ENCODE measurements at places on chromosomes 12 and 14.

DNA sequence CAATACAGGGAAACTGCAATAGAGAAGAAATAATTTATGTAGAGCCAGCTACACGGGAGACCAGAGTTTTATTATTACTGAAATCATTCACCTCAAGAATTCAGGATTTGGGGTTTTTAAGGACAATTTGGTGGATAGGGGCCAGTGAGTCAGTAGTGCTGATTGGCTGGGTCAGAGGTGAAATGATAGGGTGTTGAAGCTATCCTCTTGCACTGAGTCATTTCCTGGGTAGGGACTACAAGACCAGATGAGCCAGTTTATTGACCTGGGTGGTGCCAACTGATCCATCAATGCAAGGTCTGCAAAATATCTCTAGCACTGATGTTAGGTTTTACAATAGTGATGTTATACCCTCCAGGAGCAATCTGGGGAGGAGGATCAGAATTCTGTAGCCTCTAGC lies 486.3 kb downstream of the LRIG3 start:
- DNase-seq = no peak

DNA sequence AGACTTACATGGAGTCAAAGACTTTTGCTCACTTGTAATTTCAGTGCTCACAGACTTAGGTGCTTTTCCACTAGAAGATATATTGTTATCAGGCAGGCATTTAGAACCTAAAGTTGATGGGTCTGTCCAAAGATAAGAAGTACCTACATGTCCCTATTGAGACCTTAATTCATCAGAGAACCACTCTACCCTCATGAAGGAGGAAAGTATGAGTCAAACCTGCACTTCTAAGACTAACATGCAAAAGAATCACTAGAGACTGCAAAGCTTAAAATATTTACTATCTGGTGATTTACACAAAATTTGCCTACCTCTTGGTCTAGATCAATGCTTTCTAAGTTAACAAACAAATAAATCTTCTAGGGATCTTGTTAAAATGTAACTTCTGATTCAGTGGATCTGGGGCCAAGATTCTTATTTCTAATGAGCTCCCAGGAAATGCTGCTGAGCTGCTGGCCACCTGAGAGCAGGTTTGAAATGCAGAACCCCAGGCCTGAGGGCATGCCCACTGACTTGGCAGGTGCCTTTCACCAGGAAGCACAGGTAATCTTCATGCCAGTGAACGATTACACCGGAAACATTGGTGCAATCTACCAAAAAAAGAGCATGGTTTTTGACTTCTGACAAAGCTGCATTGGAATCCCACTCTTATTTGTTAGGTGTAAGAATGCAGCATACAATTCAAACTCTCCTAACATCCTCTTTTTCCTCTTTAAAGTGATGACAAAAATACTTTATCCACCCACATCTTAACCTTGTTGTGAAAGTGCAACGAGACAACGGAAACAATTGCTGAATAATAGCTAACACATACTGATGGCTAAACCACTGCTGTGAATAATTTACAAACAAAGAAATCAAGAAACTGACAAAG lies 214.2 kb downstream of the ADAMTS20 start:
- no peak for DNase-seq

DNA sequence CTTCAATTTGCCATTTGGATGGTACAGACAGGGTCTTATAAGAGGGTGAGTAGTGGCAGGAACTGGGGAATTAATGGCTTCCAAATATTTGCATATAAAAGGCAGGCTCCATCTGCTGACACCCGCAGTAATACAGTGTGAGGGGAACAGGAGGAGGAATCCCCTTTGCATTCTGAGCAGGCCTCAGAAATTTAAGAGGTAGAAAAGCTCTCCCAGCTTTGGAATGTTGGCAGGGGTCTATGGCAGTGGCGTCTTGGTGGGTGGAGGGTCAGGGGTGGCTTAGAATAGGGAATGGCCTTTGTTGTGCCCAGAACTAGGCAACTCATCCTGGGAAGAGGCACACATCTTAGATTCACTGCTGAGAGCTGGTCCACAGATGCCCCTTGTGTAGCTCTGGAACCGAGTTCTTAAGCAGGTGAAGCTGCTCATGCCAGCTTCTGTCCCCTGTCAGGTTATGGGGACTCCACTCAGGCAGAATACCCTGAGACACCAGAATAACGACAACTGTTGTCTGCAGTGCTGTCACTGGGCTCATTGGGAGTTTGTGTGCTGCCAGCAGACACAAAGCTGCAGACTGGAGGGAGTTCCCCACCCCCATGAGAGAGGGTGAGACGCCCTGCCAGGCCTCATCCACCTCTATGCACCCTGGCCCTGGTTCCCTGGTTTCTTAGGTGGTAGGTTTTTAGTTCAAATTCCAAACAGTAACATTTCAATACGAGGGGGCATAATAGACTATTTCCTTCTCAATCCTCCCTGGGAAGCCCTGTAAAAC lies 190.2 kb downstream of the MON2 start:
- no peak for DNase-seq

- no peak for DNase-seq
Measured at GRCh38 chr12:24172031-24172772, 222.7 kb upstream of the SOX5 start.

GRCh38 chr14:27320261-27320660 lies 722.4 kb upstream of the NOVA1 start:
- DNase-seq = no peak

GRCh38 chr14:51750542-51750941 lies 98.8 kb downstream of the FRMD6 start:
- DNase-seq = no peak

GRCh38 chr12:14264778-14265177 lies 100.7 kb upstream of the ATF7IP start:
- DNase-seq = no peak

DNA sequence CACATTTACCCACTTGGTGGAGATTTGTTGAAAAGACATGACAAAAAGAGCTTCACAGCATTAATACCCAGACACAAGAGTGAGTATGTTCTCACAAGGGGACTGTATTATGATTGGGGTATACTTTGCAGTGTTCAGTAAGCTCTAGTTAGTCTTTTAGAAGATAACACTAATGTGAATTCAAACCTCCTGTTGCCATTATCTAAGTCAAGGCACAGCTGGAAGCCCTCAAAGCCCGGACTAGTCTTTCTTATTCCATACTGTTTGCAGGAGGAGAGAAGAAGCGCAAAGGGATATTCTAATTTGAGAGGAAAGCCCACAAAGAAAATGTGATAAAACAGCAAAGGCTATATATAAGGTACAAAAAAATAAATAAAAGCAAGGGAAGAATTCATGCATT lies 445.9 kb downstream of the SOX5 start:
- DNase-seq = no peak

DNA sequence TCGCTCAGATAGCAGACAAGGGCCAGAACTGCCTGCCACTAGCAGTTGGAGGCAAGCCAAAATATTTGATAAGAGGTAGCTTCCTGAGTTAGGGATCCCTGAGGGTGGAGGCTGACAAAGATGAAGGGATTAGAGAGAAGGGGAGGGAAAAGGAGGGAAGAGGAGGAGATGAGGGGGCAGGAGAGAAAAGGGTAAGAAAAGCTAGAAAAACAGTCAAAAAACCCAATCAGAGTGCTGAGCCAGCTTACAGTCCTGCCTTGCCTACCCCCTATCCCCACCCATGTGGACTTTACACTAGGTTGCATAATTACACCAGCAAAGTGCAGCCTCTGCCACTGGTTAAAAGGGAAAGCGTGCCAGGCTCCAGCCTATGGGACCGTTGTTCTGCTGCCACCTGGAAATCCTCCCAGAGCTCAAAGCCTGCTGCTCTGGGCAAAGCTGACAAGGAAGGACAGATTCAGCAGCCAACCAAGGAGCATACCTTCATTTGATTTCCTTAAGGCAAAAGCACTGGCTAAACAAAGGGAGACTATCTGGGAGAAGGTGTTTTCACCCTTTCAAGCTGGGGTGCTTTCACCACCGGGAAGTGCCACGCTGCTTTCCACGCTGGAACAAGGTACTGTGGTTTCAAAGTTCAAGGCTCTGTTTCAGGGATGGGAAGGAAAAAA lies 3.8 kb upstream of the NUMB start:
- no peak for DNase-seq

- DNase-seq = no peak
Measured at GRCh38 chr14:77083082-77083481, 15.0 kb upstream of the CIPC start.

DNA sequence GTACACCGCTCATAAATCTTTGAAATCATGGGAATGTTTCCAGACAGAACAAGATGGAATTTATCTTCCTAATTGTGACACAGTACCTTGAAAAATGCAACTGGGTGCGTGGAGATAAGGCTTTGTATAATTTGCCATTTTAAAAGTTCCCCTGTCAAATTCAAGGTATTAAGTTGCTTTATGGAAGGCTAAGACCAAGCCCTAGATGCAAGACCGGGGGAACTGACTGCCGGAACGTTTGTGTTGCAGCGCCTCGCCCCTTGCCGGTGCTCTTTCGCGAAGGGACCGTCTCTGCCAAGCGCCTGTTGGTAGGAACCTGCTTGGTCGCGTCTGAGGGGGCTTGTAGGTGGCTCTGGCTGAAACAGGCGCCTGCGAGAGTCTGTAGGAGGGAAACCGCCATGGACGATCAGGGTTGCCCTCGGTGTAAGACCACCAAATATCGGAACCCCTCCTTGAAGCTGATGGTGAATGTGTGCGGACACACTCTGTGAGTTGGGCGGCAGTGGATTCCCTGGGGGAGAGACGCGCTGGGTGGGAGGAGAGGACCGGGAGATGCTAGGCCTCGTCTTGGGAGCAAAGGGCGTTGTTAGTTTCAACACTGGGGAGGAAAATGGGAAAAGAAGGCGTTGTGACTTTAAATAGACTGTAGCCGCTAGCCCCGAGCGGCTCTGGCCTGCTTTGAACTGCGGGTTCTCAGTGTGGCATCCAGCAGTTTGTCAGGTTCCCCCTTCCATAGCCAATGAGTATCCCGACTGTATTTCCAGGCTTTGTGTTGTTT lies at the start of gene MNAT1:
Gene MNAT1 (plus strand): TSS at position 297 of the 778 bp plus-strand sequence. CDS start 102 bp downstream, at position 399.
- peak; percentile 67 for DNase-seq

DNA sequence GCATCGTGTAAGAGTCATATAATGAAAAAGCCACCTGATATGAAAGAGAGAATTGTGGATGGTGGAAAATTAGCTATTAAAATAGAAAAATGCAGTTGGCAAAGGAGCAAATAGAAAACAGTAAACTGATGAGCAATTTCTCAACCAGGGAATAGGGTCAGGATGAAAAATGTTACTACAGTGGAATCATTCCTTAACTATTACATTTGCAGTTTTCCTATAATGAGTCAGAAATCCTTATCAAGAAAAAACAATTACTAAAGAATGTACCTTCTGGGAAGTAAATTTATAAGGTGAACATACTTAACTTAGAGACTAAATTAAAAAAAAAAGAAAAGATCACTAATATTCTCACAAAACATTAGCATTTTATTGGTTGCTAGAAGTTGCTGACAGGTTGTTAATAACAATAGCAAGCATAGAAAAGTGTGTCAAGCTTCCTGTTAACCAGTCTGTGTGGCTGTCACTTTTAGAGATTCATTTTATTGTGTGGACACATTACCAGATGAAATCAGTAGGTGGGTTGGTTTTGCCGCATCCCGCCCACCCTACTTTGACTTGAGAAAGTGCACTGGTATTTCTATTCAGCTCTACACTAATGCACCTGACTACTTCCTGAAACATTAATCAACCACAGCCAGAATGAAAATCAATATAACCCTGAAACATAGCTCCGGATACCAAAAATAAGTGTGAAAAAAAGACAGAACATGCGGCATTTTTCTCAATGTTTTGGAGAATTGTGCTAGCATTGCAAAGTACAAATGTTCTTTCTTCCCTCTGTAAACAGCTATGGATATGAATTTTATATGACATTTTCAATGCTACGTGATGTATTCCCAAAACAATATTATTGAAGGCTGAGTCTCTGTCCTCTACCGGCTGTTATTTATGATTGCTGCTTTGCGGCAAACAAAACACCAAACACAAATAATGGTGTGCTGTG lies 576.7 kb downstream of the SLC16A7 start:
- DNase-seq = no peak

DNA sequence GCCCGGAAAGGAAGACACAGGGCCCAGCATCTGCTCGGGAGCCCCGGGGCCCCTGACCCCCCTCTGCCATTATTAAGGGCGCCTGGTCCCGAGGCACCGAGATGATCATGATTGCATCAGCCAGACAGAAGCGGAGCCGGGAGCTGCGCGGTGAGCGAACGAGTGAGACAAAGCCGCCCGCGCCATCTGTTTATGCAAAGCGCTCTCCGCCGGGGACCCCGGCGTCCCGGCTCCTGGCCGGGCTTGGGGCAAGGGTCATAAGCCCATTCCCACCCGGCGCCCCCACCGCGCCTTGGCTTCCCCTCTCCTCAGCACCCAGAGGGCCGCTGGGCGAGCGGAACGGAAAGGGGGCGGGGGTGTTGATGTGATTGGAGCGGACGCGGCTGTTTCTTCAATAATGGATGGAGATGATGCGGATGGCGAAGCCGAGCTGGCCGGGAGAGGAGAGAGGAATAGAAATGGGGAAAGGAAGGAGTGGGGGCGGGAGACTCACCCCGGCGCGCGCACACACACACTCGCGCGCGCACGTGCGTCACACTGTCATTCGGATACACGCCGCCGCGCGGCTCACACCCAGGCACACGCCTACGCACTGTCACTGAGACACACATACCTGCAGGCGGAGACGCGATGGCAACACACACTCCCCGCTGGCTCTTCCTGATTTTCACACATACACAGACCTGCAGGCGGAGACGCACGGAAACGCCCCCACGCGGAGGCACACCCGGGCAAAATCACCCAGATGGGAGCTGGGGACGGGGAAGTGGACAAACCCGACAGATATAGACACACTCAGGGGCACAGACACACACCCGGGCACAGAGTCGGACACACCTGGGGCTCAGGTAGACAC lies 10.7 kb downstream of the STAC3 start:
- peak; percentile 64 for DNase-seq

DNA sequence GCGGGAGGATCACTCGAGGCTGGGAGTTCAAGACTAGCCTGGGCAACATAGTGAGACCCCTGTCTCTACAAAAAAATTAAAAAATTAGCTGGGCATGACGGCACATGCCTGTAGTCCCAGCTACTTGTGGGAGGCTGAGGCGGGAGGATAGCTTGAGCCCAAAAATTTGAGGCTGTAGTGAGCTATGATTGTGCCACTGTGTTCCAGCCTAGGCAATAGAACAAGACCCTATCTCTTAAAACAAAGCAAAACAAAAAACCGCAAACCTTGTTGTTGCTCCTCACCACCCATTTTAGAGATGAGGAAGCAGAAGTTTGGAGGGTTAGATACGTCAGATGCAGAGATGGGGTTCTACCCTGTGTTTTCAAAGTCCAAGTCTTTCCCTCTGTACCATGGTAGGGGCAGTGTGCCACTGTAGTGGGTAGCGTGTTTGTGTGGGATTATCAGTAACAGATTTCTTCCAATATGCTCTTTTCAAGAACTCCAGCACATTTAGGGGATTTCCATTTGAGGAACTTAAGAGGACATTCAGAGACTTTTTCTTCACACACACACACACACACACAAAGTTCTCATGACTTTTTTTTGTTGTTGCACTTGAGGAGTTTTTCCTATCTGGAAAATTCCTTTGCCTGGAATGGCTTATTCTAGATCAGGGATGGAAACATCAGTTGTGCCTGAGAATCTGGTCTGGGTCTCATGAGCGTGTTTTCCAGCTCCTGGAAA lies 186.5 kb downstream of the CHST11 start:
- DNase-seq = no peak

- no peak for DNase-seq
Measured at GRCh38 chr12:94644141-94644979, 6.0 kb downstream of the TMCC3 start.
